ENCODE measurements at places on chromosomes 5 and 9. TPM values are rescaled to one million over a fixed set of nuclear protein-coding genes. Genes with fewer than 3 reads are reported as not detected.

Gene UBTD2
- total RNA-seq, result 17.4 TPM

- DNase-seq, result peak; percentile 56
Observed at GRCh38 chr5:59760785-59761348, 132.7 kb downstream of the PDE4D start.

Gene CCL21
- total RNA-seq, result not detected

DNA sequence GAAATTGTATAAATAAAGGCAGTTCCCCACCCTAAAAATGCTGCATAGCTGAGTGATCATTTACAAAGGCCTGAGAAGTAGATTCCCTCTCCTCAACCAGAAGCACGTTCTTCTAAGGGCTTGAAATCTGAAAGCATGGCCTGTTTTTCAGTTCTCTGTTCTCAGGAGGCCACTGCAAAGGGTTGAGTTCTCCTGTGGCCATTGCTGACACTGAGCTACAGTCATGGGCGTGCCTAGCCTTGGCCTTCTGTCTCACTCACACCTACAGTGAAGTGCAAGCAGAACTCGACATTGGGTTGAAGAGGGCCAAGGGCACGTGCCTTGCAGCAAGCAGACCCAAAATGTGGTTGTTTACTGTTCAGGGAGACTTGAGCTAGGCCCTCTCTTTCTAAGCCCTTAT is 276.6 kb upstream of the VLDLR start:
- no peak for DNase-seq

DNA sequence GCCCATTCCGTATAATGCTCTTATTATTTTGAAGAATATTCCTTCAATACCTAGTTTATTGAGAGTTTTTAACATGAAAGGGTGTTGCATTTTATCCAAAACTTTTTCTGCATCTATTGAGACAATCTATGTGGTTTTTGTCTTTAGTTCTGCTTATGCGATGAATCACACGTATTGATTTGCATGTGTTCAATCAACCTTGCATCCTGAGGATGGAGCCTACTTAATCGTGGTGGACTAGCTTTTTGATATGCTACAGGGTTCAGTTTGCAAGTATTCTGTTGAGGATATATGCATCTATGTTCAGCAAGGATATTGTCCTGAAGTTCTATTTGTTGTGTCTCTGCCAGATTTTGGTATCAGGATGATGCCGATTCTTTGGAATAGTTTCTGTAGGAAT is 1070.3 kb upstream of the CDH18 start:
- no peak for DNase-seq

Gene BTNL9
- total RNA-seq, result 1.0 TPM

- no peak for DNase-seq
Observed at GRCh38 chr5:173851595-173852243, 36.4 kb upstream of the CPEB4 start.

DNA sequence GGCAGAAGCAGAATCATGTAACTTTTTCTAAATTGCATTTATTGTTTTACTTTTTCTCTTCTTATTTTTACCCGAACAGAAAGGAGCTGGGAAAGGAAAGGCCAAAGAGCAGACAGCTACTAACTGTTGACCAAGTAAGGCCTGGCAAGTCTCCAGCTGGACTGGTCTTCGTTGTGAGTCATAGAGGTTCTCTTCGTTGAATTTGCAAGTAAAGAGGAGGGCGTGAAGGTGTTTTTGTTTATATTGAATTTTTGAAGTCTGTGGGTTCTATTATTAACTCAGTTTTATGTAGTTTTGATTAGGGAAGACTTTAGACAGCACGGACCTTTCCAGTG is 416.5 kb upstream of the CCNH start:
- DNase-seq, result peak; percentile 27

GRCh38 chr5:140408750-140409241 is 7.2 kb downstream of the ANKHD1 start:
- DNase-seq, result no peak

Gene SAXO1
- not detected for total RNA-seq

GRCh38 chr5:179975713-179976134 is 68.0 kb upstream of the TBC1D9B start:
- DNase-seq, result no peak

Data from NCI-H460 (cell line).